ENCODE measurements at places on chromosomes 11 and 22. TPM values are rescaled to one million over a fixed set of nuclear protein-coding genes. Genes with fewer than 3 reads are reported as not detected.

The IL18 gene
- 3.5 TPM for total RNA-seq

The LSP1 gene
- total RNA-seq = 1.8 TPM

The CHCHD10 gene
- 14.9 TPM for total RNA-seq

The INPP5J gene
- total RNA-seq = 0.87 TPM

The PATZ1 gene
- 33.9 TPM for total RNA-seq

The CBX6 gene
- total RNA-seq = 46.6 TPM
